NCI-H2107 (cell line): ENCODE measurements at places on chromosomes 4 and X.

- DNase-seq, result no peak
Observed at GRCh38 chr4:3451956-3452355, 10.2 kb downstream of the HGFAC start.

DNA sequence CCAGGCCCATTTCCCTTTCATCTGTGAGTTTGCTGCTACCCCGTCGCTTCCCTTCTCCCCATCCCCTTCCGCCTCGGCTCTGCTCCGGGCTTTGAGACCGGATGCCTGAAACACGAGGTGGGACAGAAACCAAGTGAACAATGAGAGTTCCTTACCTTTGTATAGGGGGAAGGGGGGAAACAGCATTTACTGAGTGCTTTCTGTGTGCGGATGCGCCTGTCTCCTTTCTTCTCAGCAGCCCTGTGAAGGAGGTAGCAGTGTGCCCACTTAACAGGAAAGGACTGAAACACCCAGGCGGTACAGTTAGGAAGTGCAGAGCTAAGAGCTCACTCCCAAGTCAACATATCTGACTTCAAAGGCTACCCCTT, 43.2 kb upstream of the TMSB15B start:
- peak; percentile 21 for DNase-seq

GRCh38 chr4:16862697-16863096, 35.7 kb downstream of the LDB2 start:
- DNase-seq, result no peak

DNA sequence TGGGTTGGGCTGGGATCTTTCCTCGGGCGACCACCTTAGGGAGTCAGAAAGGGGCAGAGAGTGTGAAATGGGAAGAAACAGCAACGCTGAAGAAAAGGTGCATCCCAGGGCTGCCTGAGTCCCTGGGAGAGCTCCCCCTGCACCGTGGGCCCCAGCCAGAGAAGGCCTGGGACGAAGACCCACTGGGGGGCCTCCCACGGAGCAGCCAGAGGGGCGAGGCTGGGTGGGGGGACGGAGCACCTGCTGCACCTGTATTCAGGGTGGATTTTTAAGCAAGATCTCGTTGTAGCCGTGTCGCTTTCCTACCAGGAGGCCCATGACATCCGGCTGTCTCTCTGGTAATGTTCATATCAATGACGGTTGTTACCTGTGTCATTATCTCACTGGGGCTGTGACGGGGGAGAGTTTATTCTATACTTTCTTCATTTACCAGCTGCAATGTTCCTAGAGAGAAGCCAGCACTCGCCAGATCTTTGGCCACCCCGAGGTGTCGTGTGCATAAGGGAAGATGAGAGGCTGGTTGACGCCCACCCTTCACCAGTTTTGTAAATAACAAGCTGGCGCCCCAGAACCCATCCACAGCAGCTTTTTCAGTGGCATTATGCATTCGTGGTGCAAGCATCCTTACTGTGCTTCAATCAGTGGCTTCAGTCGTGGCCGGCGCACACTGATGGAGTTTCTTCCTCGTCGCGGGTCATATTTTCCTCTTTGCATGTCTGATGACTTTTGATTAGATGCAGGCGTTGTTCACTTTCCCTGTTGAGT, 5.6 kb upstream of the PCGF3 start:
- DNase-seq, result no peak

DNA sequence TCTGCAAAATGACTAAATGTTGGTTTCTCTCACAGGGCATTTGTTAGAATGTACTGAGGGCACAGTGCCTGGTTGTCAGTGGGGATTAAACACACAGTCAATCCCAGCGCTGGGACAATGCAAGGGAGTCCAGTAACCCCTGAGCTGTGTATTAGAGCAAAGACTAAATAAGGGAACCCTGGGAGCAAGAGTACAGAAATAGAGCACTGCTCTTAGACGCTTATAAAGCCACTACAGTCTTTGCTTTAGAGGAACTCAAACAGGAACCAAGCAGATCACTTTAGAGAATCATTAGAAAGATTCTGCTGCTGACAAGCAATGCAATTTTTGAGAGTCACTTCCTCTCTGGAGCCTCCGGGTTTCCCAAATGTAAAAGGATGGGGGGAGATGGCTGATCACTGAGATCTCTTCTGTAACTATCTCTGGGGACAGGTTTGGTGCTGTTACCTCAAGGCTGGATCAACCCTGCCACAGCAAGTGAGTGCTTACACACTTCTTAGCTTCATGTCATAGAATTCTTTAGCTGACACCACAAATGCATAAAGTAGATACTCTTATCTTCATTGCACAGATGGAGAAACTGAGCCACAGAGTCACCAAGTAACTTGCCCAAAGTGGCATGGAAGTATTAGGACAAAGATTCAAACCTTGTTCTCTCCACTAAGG, 137.8 kb upstream of the CPEB2 start:
- no peak for DNase-seq

DNA sequence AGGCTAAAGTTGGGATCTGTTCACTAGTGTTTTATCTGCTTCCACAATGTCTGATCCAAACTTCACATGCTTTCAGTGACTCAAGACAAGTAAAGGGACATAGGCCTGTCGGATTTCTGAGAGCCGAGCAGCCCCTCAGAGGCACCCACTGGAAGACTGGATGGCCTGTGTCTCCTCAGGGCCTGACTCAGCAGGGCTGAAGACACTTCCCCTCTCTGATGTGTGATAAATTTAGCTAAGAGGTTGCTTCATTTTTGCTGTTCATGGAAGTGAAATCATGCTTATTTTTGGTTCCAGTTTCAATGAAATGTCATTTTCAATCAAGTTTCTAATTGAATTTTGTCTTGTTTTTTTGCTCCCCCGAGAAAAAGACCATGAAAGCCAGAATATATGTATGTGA, 93.7 kb downstream of the MXRA5 start:
- no peak for DNase-seq

DNA sequence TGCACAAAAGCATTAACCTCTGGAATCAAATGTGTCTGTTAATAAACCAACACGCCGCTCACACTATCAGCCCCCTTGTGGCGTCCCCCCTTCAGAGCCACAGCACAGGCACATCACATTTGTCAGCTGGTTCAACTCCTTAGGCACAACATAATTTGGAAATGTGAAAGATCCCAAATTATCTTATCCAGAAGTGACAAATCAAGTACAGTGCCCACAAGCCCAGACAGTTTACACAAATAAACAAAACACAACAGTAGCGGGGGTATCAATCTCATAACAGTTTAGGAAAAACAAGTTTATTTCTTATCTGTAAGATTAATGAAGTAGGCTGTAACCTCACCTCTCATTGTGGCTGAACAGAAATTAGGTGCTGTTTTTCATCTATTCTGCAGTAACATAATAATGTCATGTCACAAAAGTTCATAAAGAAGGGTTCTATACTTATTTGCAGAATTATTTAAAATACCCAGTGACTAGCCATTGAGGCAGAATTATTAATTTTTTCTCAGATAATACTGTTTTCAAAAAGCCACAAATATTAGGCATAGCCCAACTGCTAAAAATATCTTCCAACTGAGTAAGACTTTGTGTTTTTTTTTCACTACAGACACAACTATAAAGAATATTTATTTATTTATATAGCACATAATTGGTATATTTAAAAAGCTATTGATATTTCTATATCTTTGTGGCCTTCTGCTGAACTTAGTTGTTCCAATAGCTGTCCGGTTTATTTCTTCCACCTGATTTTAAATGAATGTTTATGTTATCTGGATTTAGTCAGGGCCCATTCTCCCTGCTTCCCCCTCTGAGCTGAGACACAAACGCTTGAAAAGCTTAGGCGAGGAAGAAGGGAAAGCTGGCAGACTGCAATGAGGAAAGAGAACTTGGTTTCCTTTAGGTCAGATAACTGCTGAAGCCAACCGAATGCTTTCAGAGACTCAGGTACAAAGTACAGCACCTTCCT, 214.7 kb downstream of the QDPR start:
- DNase-seq, result no peak

- DNase-seq, result no peak
Observed at GRCh38 chrX:147917700-147918695, 6.3 kb downstream of the FMR1 start.

GRCh38 chrX:104134583-104135261, 22.1 kb downstream of the SLC25A53 start:
- no peak for DNase-seq

DNA sequence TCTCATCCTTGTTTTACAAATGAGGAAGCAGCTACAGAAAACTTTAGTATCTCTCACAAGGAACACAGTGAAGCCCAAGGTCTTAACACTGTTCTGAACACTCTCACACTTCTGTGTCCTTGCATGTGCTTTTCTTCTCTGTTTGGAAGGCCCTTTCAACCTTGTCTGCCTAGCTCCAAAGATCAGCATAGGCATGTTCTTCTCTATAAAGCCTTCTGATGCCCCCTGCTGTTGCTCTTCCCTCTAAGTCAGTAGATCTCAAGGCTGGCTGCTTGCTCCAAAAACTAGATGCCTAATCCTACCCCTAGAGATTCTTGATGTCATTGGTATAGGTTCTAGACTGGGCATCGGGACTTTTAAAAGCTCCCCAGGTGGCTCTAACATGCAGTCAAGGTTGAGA, 5.9 kb downstream of the APOO start:
- peak; percentile 51 for DNase-seq

GRCh38 chrX:131025336-131025735, 32.8 kb upstream of the ARHGAP36 start:
- no peak for DNase-seq

DNA sequence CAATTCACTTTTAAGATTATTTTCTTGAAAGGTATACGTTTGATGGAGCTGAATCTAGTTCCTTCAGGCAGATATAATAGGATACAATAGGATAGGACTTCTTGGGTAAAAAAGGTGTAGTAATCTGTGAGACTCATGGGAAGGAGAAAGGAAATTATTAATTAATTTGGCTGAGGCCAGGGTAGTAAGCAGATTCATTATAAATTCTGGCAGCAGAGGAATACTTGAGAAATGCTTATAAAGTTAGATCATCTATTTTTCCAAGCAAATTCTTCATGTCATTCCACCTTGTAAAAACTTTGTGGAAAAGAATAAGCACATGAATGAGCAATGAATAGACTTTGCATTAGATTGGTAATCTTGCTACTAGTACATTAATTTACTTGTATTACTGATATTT, 46.9 kb downstream of the GYPE start:
- DNase-seq, result no peak

DNA sequence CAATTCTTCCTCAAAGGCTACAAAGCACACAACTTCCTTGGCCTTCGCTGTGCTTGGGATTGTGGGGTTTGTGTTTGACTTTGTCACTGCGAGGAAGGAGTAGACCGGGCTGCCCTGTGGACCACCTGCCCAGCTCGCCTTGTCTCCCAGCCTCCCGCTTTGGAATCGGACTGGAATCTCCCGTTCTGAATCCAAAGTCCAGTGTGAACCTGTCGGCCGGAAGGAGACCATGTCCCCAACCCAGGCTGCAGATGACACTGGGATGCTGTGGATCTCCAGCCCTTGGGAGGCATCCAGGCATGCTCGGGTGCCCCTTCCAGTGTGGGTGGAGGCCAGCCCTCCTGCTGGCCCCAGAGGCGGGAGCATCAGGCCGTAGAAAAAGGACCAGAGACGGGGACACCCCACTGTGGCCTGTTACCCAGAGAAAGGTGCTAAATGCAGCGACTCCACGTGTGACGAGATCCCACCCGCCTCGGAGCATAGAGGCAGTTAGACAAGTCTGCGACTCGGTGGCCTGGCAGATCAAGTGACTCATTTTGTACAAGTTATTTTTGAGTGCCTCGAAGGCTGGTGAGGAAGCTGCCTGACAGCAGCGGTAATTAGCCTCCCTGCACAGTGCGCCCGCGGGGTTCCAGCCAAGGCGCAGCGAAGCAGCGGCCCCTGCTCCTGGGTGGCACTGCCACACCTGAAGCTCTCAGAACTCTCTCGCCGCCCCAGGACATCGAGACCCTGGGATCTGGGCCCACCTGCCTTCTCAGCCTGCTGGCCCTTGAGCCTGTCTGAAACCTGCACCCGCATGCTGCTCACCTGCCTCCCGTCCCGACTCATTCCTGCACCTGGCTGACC, 57.5 kb downstream of the ADRA2C start:
- no peak for DNase-seq

GRCh38 chrX:104310657-104311254, 56.0 kb upstream of the ESX1 start:
- DNase-seq, result no peak

DNA sequence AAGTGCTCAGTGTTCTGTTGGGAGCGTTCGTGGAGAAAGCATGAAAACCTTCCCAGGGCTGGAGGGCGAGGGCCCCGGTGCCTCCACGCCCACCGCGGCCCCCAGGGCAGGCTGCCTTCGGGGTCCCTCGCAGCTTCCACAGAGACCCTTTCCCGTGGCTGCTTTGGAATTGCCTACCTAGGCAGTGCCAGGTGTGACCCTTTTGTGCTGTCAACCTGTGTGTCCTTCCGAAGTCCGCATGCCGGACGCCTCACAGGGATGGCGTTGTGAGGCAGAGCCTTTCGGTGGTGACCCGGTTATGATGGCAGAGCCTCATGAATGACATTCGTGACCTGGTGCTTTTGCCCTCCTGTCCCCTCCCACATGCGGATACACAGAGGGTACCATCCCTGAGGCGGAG, 17.4 kb downstream of the TMEM175 start:
- no peak for DNase-seq

DNA sequence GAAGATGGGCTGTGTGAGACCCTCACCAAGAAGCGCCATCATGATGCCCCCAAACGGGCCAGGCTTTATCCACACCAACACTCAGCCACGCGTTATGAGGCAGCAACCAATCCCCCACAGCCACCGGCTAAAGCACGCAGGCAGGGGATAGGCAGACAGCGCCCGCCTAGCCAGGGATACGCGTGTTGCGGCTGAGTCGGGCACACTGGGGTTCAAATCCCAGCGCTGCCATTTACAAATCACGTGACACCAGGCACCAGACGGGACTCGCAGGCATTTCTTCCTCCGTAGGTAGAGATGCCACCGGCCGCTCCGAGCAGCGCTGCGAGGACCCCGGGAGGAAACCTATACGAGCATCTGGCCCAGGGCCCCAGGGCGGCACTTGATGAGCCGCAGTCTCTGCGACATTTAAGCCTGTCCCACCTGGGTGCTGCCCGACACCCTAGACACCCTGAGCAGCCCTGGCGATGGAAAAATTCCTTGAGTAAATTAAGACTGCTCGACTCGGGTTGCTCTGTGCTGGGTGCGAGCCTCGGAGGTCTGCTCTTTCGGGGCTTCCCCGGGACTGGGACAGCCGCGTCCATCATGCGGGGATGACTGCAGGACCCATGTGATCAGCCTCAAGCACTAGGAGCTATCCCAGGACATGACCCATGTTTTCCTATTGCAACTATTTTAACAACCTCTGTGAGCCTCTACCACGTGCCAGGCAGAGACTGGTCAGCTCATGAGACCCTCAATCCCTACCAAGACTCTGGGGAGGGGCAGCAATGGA, 6.3 kb downstream of the ABLIM2 start:
- no peak for DNase-seq

GRCh38 chr4:177660223-177660622, 218.0 kb upstream of the AGA start:
- DNase-seq, result no peak

GRCh38 chr4:7698584-7698983, 241.1 kb downstream of the AFAP1 start:
- DNase-seq, result no peak
